ENCODE measurements at places on chromosomes 6 and 20. TPM values are rescaled to one million over a fixed set of nuclear protein-coding genes. Genes with fewer than 3 reads are reported as not detected.
A peak's percentile ranks its signal among the peaks of the same experiment; 100 is the strongest.

DNA sequence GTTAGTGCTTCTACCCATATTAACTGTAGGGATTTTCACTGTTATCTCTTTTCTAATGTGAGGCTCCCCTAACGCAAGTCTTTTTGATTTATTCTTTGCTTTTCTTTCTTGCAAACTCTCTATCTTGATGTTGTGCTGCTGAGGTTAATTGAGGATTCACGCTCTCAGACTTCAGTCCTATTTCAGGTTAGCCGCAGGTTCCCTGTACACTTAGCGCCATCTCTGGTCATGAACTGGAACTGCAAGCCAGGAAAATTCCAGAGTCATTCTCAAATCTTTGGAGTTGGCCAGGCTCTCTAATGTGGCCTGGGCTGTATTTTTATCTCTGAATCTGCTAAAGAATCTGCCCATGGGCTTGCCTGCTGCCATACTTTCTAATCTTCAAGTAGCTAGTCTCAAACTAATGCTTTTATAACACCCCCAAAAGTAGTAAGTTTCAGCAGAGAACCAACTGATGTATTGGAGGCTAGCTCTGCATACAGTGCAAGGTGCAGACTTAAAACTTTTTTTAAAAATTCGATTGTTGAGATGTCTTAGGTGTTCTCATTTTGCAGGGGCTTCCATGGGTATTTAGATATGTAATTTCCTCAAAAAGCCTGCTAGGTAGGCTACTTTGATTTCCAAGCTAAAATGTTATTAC is 91.1 kb upstream of the OPRM1 start:
- no peaks in the 10 kb centered on the region for H3K4me1 ChIP-seq
- no peak overlapping the region for H3K4me3 ChIP-seq
- no peaks in the 10 kb centered on the region for H3K36me3 ChIP-seq

- H3K36me3 ChIP-seq, result no peaks in the 10 kb centered on the region
- peaks cover 3% of the 10 kb centered on the region for H3K4me1 ChIP-seq
- H3K27me3 ChIP-seq, result no peaks in the 10 kb centered on the region
- no peak overlapping the region for H3K4me3 ChIP-seq
- no peak overlapping the region for H3K27ac ChIP-seq
Observed at GRCh38 chr6:115971785-115972184, 88.9 kb downstream of the FRK start.

DNA sequence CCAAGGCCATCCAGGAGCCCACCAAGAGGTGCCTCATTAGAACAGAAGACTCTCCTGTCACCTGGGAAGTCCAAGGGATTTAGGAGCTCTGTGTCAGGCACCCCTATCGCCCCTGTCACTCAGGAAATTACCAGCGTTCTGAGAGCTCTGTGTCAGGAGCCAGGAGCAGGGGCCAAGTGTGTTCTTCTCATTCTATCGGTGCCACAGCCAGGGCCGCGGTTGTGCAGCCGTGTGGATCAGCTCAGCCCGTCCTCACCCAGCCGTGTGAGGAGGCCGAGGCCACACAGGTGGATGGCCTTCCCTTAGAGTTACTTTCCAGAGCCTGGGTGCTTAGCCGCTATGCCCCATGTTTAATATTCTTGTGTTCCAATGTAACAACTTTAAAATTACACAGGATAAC is 9.8 kb downstream of the MTG2 start:
- H3K27me3 ChIP-seq, result no peaks in the 10 kb centered on the region
- H3K36me3 ChIP-seq, result peaks cover 88% of the 10 kb centered on the region
- H3K4me3 ChIP-seq, result no peak overlapping the region
- H3K4me1 ChIP-seq, result peaks cover 5% of the 10 kb centered on the region

ATP6V1G2 gene
- 0.98 TPM for polyA plus RNA-seq

GRCh38 chr6:170057034-170057734 is 233.7 kb downstream of the DLL1 start:
- H3K4me3 ChIP-seq, result no peak overlapping the region
- no peak overlapping the region for H3K27ac ChIP-seq
- no peaks in the 10 kb centered on the region for H3K27me3 ChIP-seq
- no peaks in the 10 kb centered on the region for H3K36me3 ChIP-seq
- no peaks in the 10 kb centered on the region for H3K4me1 ChIP-seq

THEMIS gene
- 0.31 TPM for polyA plus RNA-seq

CRISP3 gene
- not detected for polyA plus RNA-seq

FLRT3 gene
- 8.0 TPM for polyA plus RNA-seq

- H3K27ac ChIP-seq, result no peak overlapping the region
- no peaks in the 10 kb centered on the region for H3K4me1 ChIP-seq
- DNase-seq, result no peak
- H3K27me3 ChIP-seq, result no peaks in the 10 kb centered on the region
Observed at GRCh38 chr6:107869871-107870270, 45.8 kb upstream of the SCML4 start.

DNA sequence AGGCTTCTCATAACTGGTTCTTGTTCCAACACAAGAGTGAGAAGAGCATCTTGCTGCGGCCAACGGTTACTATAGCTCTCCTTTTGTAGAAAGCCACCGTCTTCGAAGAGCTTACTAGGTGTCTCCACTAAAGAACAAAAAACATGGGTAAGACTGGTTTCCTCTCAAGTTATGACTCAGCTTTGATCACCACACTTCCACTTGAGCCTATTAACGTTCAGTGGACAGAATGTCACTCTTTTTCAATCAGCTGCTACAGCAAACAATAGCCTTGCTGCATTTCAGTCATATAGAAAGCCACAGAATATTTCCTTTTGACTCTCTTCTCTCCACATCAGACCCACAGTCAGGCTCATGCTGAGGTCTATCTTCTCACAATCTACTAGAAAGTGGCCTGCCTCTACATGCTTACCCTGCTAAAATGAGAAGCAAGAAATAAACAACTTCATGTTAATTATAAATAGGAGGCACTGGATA is 243.5 kb upstream of the PREP start:
- no peak overlapping the region for H3K27ac ChIP-seq
- no peaks in the 10 kb centered on the region for H3K4me1 ChIP-seq
- peak; percentile 38 for DNase-seq
- no peaks in the 10 kb centered on the region for H3K27me3 ChIP-seq

MYBL2 gene
- polyA plus RNA-seq, result 6.4 TPM

DNA sequence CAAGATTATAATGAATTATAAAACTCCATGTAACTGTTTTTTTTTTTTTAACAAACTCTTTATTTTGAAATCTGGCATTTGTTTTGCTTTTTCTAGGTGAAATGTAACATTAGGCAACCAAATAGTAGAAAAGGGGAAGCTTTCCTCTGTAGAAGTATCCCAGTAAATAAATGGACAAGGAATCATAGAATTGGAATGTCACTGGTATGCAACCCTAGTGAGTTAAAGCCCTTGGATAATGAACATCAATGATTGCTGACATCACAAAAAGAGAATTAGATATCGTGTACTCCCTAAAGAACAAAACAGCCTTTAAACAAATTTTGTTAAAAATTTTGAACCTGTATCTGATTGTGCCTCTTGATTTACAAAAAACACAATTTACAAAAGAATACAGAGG is 93.9 kb upstream of the OGFRL1 start:
- no peak for DNase-seq
- no peaks in the 10 kb centered on the region for H3K36me3 ChIP-seq
- no peaks in the 10 kb centered on the region for H3K4me1 ChIP-seq
- no peak overlapping the region for H3K4me3 ChIP-seq

BPI gene
- not detected for polyA plus RNA-seq

- no peak for DNase-seq
- H3K4me3 ChIP-seq, result no peak overlapping the region
- no peaks in the 10 kb centered on the region for H3K27me3 ChIP-seq
- H3K36me3 ChIP-seq, result peaks cover 27% of the 10 kb centered on the region
- H3K4me1 ChIP-seq, result peaks cover 15% of the 10 kb centered on the region
- no peak overlapping the region for H3K27ac ChIP-seq
Observed at GRCh38 chr20:58239216-58239615, 10.8 kb upstream of the ANKRD60 start.

SLC17A9 gene
- 1.1 TPM for polyA plus RNA-seq

- H3K27ac ChIP-seq, result no peak within 1 kb of the TSS
- no peaks in the 10 kb centered on the region for H3K36me3 ChIP-seq
- H3K4me1 ChIP-seq, result peaks cover 15% of the 10 kb centered on the region
- peak within 1 kb of the TSS; percentile 41 for H3K4me3 ChIP-seq
Observed at GRCh38 chr20:58852543-58853271, at the start of gene GNAS. Gene GNAS, plus strand, starts transcription at chr20:58852716.

- H3K27ac ChIP-seq, result no peak overlapping the region
- DNase-seq, result no peak
Observed at GRCh38 chr6:157258878-157259277, 64.4 kb downstream of the TMEM242 start.

DNA sequence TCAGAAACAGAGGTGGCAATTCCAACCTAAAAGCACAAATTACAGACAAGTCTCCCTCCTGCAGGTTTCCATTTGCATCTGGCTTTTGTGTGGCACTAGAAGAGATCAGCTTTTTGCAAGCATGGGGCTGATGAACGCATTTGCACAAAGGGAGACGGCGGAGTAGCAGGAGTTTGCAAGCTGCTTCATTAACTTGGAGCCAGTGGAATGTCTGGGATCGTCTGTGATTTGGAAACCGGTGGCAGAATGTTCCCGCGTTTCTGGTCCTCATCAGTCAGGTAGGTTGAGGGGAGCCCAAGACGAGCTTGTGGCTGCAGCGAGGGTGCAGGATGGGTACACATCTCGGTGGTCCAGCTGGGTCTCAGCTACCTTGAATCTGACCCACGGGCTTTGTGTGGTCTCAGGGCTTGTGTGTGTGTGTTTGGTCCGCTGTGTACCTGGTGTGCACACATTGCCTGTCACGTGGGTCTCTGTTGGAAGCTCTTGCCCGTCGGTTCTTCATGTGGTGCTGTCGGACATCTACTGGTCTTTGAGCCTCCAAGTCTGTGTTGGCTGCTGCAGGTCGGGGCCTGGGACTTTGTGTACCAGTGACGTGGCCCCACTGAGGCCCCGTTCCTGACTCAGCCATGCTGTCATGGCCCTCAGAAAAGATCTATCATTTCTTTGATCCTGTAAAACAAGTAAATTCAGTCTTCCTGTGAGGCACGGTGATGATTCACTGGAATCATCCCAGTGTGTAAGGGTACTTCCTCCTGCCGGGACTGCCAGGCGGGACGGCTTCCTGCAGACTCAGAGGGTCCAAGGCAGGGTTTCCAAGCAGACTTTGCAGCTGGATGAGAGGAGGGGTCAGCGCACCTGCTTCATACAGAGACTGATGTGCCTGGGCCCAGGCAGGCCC is 12.4 kb upstream of the MYT1 start:
- H3K36me3 ChIP-seq, result no peaks in the 10 kb centered on the region
- H3K4me1 ChIP-seq, result no peaks in the 10 kb centered on the region
- H3K27me3 ChIP-seq, result peaks cover 48% of the 10 kb centered on the region
- DNase-seq, result no peak
- H3K4me3 ChIP-seq, result no peak overlapping the region

DNA sequence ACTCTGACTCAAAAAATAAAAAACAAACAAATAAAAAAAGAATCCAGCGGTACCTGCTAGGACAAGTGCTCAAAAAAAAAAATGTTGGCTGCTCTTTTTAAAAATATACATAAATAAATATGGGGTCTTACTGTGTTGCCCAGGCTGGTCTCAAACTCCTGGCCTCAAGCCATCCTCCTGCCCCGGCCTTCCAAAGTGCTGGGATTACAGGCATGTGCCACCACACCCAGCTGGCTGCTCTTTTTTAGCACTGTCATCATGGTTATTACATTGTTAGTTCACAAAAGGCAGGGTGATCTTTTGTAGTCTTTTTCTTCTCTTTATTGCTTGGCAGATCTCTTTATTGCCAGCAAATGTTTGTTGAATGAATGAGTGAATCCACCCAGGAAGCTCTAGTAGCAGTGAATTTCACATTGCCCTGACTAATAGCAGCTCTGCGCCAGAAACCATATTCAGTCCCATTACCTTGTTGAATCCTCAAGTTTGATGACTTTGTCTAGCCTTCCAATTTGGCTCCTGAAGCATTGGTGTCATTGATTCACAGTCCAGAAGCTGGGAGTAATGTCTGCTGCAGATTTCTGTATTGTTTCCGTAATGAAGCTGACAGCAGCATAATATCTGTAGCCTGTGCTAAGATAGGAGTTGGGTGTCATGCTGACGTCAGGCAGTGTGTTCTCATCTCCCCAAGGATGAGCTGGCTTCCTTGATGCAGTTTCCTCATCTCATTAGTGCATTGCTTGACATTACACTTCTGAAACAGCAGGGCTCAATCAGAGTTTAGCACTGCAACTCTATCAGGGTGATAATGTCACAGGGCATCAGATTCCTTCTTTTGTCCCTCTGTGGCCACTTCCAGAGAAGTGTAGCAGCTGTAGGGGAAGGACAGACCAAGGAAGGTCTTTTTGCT is 84.9 kb upstream of the TGM3 start:
- peak; percentile 48 for DNase-seq
- H3K4me3 ChIP-seq, result no peak overlapping the region
- H3K27ac ChIP-seq, result no peak overlapping the region
- H3K27me3 ChIP-seq, result peaks cover 36% of the 10 kb centered on the region
- no peaks in the 10 kb centered on the region for H3K36me3 ChIP-seq

DNA sequence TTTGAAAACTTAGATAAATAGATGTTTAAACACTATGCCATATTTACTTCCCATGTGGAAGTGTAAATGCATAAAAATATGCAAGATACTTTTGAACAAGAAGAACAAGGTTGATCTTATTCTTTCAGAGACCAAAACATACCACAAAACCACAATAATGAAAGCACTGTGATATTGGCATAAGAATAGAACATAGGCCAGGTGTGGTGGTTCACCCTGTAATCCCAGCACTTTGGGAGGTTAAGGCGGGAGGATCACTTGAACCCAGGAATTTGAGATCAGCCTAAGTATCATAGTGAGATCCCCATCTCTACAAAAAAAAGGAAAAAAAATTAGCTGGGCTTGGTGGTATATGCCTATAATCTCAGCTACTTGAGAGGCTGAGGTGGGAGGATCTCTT is 66.5 kb downstream of the KCNS1 start:
- H3K36me3 ChIP-seq, result peaks cover 24% of the 10 kb centered on the region
- H3K4me3 ChIP-seq, result no peak overlapping the region
- H3K27me3 ChIP-seq, result no peaks in the 10 kb centered on the region
- peaks cover 33% of the 10 kb centered on the region for H3K4me1 ChIP-seq
- DNase-seq, result no peak
- no peak overlapping the region for H3K27ac ChIP-seq

MYB gene
- polyA plus RNA-seq, result 1.6 TPM

NOTCH4 gene
- 8.4 TPM for polyA plus RNA-seq

HDGFL1 gene
- polyA plus RNA-seq, result not detected

GRCh38 chr6:161413355-161413771 is 139.5 kb upstream of the AGPAT4 start:
- H3K27me3 ChIP-seq, result no peaks in the 10 kb centered on the region
- DNase-seq, result no peak
- no peaks in the 10 kb centered on the region for H3K4me1 ChIP-seq
- no peak overlapping the region for H3K4me3 ChIP-seq
- no peak overlapping the region for H3K27ac ChIP-seq
- no peaks in the 10 kb centered on the region for H3K36me3 ChIP-seq
